ENCODE measurements at places on chromosomes 2 and 18. TPM values are rescaled to one million over a fixed set of nuclear protein-coding genes. Genes with fewer than 3 reads are reported as not detected.

GRCh38 chr2:241794250-241794823, 14.7 kb upstream of the NEU4 start:
- H3K4me3 ChIP-seq = no peak overlapping the region
- no peaks in the 10 kb centered on the region for H3K36me3 ChIP-seq
- DNase-seq = no peak
- H3K27me3 ChIP-seq = no peaks in the 10 kb centered on the region
- no peaks in the 10 kb centered on the region for H3K4me1 ChIP-seq

GRCh38 chr2:33494155-33494779, 17.8 kb downstream of the RASGRP3 start:
- no peaks in the 10 kb centered on the region for H3K36me3 ChIP-seq
- H3K27ac ChIP-seq = no peak overlapping the region
- H3K4me3 ChIP-seq = no peak overlapping the region
- H3K27me3 ChIP-seq = no peaks in the 10 kb centered on the region
- no peaks in the 10 kb centered on the region for H3K4me1 ChIP-seq

EPHA4 gene
- 26.9 TPM for total RNA-seq

FIGN gene
- 7.1 TPM for total RNA-seq

All from sigmoid colon (tissue), 7 donors.